ENCODE measurements at places on chromosomes 6 and 20.

GRCh38 chr6:109795994-109796555 is 105.0 kb downstream of the FIG4 start:
- DNase-seq, result no peak

DNA sequence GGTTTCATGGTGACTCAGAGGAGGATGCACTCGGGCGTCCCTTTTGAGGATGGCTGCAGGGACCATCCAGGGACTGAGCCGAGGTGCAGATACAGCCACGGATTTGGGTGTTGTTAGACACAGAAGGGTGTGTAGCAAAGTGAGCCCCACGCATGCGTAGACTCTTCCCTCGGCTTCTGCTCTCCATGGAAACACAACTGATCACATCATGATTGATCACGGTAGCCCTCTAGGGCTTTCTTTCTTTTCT is 606 bp upstream of the ULBP1 start:
- DNase-seq, result no peak

- no peak for DNase-seq
Observed at GRCh38 chr6:23532227-23532626, 593.8 kb upstream of the NRSN1 start.

DNA sequence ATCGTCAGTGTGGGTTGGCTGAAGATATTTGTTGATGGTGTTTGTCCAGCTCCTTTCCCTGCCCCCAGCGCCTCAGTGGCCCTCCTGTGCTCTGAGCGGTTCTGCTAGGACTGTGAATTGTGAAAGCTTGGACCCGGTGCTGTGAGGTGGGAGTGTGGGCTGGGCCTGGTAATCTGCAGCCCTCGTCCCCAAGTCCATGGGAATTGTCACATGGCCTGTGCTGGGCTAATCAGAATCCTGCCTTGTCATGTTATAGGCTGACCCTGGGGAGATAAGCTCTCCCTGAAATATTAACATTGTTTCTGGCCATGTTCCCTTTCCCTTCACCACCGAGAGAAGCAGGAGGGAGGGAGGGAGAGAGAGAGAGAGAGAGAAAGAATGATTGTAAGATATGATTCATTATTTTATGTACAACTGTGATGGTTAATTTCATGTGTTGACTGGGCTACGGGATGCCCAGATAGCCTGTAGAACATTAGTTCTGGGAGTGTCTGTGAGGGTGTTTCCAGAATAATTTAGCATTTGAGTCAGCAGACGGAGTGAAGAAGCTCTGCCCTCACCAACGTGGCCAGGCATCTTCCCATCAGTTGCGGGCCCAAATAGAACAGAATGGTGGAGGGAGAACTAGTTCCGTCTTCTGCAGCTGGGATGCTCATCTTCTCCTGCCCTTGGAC is 62.4 kb downstream of the TFAP2C start:
- no peak for DNase-seq

All from GM19239 (cell line).